ENCODE measurements at places on chromosomes 5 and 9.

GRCh38 chr9:95048225-95049087 lies 269.1 kb downstream of the FANCC start:
- DNase-seq: peak; percentile 44

- no peak for DNase-seq
Observed at GRCh38 chr5:163540696-163541095, 35.3 kb downstream of the MAT2B start.

- DNase-seq: peak; percentile 57
Observed at GRCh38 chr5:61048534-61048933, 103.5 kb downstream of the NDUFAF2 start.

DNA sequence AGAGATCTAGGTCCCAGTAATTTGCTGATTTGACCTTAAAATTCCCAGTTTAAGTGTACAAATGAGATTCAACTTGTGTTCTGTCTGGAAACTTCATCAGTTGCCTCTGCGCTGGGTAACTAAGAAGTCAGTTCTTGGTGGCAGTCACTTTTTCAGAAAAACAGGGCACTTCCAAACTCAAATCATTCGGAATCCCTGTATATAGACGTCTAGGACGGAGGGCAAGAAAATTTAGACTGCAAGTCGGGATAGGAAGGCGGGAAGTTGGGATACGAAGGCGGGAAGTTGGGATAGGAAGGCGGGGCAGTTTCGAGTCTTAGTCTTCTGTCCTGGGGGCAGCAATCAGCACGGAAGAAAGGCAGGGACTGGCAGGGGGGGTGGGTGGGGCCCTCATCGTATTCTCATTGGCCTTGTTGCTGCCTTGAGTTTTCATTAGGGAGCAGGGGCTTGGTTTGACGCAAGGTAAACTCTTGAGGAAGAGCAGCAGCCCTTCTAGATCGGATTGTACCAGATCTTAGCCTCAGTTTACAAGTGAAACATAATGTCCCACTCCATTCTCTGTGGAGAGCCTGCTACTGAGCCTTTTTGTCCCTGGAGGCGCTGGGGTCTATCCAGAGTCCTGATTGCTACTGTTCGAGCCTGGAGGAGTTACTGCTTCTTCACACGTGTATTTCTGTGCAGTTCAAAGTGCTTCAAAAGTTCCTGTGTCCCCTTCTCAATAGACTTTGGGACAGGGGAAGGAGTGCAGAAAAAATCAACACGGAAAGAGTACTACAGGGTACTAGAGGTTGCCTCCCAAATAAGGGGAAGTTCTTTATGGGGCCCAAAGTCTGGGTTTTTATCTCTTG lies 2.7 kb upstream of the PURA start:
- DNase-seq: no peak

GRCh38 chr5:58582803-58583491 lies at the start of gene RAB3C:
RAB3C (plus strand) TSS chr5:58583075; CDS start chr5:58583209, 134 bp downstream.
- peak; percentile 86 for DNase-seq

DNA sequence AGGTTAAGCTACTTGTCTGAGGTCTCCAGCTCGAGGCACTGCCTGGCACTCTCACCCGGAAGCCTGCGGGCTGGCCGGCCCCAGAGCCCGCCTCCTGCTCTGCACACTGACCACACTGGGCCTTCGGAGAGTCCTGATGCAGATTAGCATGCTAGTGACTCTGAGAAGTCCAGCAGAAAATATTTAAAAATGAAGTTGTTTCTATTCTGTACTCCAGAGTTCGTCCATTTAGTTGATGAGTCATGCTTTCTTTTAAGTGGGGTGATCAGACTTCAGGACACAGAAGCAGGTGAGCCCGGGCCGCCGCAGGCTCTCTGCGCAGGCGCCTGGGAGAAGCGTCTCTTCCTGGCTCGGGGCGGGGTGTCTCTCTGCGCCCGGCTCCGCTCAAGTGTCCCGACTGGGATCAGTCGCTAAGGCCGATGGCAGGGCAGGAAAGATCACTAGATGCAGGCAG lies 32.5 kb downstream of the FAM240B start:
- no peak for DNase-seq

DNA sequence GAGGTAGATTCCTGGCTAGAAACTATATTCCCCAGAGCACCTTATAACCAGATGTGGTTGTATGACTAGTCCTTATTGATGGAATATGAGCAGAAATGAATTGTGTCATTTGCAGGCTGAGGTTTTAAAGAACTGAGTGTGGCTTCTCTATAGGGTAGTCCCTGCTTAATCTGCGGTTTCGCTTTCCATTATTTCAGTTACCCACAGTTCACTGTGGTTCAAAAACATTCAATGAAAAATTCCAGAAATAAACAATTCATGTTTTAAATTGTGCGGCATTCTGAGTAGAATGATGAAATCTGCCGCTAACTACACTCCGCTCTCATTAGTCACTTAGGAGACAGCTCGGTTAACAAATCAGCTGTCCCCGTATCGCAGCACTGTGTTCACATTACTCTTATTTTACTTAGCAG lies 65.1 kb downstream of the ANKRD55 start:
- DNase-seq: peak; percentile 29

DNA sequence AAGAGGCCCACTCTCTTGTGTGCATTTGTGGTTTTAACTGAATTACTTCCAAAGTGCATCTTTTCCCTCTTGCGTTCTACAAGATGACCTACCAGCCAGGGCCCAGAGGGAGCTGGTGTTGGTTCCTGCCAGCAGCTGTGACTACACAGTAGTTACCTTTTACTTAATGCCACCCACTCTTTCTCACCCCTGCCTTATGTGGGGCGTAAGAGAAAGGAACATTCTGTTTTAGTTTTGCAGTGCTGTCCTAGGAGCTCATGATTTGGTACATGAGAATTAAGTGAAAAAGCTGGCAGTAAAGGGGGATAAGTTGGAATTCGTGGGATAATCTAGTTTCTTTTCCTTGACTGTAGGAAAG lies 45.4 kb downstream of the RCL1 start:
- DNase-seq: no peak

DNA sequence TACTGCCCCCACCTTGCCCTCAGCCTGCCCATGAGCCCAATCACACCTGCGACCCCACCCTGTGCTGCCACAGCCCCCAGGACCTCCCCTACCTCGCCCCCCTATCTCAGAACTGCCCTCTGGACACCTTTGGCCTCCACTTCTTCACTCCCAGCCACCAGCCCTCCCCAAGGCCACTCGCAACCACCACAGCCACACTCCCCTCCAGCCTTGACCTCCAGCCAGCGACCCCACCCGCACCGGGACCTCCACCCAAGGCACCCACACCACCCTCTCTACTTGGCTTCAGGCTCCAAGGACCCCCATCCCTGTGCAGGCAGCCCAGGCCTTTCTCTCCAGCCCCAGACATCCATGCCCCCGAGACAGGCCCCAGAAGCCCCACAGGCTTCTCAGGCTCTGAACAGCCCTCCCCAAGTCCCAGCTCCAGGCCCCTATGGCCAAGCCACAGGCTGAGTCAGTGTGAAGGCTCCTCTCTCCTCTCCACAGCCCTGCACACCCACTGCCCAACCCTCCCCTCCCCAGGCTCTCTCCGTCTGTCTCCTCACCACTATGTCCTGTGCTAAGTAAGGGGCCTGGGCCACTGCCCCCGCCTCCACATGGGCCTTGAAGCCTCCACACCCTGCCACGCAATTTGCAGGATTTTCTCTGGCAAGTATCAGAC lies 2.0 kb downstream of the AK1 start:
- DNase-seq: peak; percentile 63

- DNase-seq: no peak
Observed at GRCh38 chr5:37751227-37751626, 88.6 kb downstream of the GDNF start.

DNA sequence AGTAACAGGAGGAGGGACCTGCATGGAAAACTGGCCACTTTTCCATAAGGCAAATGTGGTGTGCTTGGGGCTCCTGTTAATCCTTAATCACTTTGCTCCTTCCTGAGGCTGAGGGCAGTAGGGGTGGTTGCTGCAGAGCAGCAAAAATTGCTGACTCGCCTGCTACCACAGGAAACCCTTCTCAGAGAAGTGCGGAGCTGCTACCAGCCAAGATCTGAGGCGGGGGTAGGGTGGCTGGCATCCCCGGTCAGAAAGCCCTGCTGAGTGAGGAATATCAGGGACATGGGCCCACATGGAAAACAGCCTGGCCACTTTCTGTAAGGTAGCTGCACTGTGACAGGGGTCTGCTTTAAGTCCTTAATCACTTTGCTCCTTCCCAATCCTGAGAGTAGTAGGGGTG lies 192.4 kb upstream of the GHR start:
- no peak for DNase-seq

DNA sequence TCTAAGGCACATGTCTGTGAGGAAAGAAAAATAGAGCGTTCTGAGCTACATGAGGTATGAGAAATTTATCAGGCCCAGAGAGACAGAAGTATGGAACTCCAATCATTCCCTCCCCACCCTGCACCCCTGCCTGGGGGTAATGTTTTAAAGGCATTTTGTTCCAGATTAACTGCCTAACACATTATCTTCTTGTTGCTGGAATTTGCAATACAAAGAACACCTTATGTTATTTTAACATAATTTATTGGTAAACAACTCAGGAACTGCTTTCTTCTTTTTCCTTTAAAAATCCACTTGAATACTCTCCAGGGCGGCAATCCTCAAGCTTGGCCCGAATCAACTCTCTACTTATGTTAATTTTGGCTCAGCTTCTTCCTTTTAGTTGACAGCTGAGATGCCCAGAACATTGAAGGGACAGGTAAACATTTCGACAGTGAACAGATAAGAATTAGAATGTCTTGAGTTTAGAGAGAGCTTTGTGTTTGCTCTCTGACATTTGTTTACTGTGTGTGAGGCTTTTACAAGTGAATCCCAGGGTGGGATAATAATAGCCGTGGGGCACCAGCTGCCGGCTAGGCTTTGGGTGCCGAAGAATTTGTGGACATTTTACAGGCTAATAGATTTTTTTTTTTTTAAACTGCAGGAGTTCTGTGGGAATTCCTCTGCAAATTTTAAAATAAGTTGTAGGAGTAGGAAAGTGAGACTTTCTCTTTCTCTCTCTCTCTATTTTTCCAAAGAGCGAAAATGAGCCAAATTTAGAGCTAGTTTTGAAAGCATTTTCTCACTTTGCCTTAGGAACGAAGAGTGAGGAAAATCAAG lies 96.4 kb upstream of the TAF11L2 start:
- no peak for DNase-seq

- DNase-seq: peak; percentile 99
Observed at GRCh38 chr9:13485068-13485596, 205.6 kb upstream of the MPDZ start.

DNA sequence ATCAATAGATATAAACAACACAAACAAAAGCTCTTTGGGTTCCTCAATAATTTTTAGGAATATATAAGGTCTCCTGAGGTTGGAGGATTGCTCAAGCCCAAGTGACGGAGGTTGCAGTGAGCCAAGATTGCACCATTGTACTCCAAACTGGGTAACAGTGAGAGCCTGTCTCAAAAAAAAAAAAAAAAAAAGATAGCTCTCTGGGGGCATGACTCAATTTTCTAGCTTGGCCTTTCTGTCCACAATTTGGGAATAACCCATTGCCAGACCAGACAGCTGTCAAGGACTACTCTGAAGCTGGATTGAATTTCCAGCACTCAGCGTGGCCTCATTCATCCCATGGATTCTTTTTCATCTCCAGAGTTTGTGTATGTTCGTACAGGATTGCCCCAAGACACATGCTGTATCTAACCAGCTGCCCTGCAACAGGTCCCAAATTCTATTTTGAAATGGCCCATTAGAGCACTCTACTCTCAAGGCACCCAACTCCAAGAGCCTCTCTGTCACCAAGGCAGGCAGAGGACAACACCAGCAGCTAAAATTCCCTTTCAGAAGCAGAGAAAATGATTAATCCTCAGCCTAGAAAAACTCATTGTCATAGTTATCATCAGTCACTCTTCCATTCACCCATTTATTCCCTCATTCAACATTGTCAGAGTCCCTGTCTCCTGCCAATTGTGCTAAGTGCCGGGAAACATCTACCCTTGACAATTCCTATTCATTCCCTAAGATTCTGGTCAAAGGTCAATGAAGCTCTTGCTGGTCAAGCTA lies 8.7 kb downstream of the FAM193B start:
- DNase-seq: peak; percentile 97

- no peak for DNase-seq
Observed at GRCh38 chr5:1514027-1514818, 9.5 kb downstream of the LPCAT1 start.

DNA sequence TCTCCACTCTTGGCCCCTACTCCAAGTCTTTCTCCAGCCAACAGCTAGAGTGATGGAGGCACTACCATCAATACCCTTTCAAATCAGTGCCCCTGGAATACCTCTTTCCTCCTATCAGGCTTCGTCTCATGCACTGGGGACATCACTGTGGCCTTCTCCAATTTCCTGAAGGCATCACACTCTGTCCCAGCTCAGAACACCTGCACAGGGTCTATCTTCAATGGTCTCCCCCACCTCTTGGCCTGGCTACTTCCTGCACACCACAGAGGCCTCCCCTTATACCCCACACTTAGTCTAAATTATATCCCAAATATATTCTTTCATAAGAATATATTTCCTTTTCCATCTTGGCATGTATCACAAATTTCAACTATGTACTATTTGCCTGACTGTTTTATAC lies 34.5 kb downstream of the ECPAS start:
- DNase-seq: no peak

- DNase-seq: no peak
Observed at GRCh38 chr5:160769301-160769700, 82.7 kb downstream of the ATP10B start.

DNA sequence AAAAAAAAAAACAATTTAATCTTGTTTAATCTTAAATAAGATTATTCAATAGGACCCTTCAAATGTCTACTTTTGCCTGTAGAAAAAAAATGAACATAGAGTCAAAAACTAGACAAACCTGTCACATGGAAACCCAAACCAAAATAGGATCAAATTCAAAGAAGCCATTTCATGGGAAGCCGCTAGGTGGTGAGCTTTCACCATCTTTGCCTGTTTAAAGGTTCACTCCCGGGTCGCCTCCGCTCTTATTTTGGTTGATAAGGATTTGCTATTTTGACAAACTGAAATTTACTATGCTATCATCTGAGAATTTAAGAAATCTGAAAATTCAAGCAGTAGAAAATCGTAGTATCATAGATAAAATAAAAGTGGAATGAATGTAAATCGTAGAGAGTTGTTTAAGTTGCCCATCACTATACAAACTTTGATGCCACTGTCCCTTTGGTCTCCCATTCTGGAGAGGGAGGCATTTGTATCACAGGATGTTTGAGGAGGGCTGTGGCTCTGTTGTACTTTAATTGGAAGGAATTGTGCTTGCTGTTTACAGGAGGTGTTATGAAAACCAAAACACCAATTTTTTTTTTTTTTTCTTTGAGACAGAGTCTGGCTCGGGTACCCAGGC lies 43.5 kb upstream of the DNAH5 start:
- peak; percentile 80 for DNase-seq

- DNase-seq: peak; percentile 30
Observed at GRCh38 chr9:121048618-121049017, 1.5 kb downstream of the C5 start.

Measured in fibroblast of the aortic adventitia (primary cell).